Mesenteric fat pad (tissue), 1 donor: ENCODE measurements at places on chromosomes 2 and 18. TPM values are rescaled to one million over a fixed set of nuclear protein-coding genes. Genes with fewer than 3 reads are reported as not detected.

- DNase-seq = no peak
These were observed 270.2 kb downstream of the EN1 start for GRCh38 chr2:118577202-118577601.

- no peak for DNase-seq
These were observed 293.7 kb upstream of the RND3 start for GRCh38 chr2:150781142-150781541.

- DNase-seq = no peak
These were observed 136.8 kb downstream of the NEDD4L start for GRCh38 chr18:58180738-58181353.

IL36RN gene
- not detected for total RNA-seq

- DNase-seq = no peak
These were observed 760 bp upstream of the CNOT11 start for GRCh38 chr2:101251844-101252407.

GRCh38 chr2:112198780-112199179, 56.1 kb downstream of the ZC3H8 start:
- DNase-seq = no peak
